ENCODE measurements at places on chromosomes 1 and 21.

GRCh38 chr1:13700521-13701270, 708 bp downstream of the PRDM2 start:
- DNase-seq, result peak; percentile 12

DNA sequence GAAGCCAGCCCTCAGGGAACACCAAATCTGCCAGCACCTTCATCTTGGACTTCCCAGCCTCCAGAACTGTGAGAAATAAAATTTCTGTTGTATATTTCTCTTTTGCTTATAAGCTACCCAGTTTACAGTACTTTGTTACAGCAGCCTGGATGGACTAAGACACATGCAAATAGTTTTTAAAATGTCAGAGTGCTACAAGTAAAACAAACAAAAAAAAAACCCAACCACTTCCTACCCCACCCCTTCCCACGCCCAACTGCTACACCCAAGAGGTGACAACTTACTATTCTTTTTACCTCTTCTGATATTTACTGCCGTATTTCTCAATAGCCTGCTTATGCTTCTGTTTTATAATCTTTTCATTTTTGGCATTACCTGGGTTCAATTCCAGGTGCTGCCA, 8.6 kb upstream of the SPSB1 start:
- no peak for DNase-seq

DNA sequence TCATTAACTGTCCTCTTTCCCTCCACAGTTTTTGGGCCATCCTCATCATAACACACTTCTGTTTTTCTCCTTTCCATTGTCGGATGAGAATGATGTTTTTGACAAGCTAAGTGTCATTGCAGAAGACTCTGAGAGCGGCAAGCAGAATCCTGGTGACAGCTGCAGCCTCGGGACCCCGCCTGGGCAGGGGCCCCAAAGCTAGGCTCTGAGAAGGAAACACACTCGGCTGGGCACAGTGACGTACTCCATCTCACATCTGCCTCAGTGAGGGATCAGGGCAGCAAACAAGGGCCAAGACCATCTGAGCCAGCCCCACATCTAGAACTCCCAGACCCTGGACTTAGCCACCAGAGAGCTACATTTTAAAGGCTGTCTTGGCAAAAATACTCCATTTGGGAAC, 28.6 kb upstream of the IFNAR1 start:
- no peak for DNase-seq

DNA sequence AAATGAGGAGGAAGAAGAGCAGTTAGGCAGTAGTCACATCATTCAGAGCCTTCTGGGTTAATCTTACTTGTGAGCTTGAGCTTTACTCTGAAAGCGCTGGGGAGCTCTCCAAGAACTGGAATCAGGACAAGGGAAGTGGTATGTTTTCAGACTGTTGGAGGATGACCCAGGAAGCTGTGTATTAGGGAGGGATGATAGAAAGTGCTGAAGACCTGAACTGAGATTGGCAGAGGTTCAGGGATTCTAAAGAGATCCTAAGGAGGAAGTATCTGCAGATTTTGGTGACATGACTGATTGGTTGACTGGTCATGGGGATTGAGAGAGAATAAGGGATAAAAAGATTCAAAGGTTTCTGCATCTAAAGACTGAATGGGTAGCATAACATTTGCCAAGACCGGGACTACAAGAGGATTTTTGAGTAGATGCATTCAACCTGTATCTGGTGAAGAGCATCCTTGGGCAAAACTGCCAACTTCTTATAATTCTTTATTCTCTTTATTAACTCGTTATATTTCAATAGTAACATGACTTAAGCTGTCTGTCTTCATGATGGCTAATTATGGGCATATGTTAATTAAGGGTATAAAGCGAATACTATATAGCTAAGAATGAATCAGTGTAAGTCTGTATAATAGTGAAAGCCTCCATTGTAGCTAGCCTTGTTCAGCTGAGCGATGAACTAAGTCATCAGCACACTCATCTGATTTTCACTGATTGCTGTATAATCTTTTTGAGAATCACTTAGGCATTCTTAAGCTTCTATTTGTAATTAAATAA, 41.8 kb downstream of the XCL1 start:
- no peak for DNase-seq

- no peak for DNase-seq
Observed at GRCh38 chr1:39109644-39110043, 83.5 kb downstream of the NDUFS5 start.

GRCh38 chr1:112332176-112333150, 63.6 kb upstream of the CTTNBP2NL start:
- no peak for DNase-seq

- no peak for DNase-seq
Observed at GRCh38 chr1:22805672-22806038, 95.0 kb downstream of the EPHB2 start.

- no peak for DNase-seq
Observed at GRCh38 chr1:25554886-25555752, 11.7 kb downstream of the LDLRAP1 start.

- DNase-seq, result no peak
Observed at GRCh38 chr1:84769636-84770035, 79.4 kb upstream of the SSX2IP start.

DNA sequence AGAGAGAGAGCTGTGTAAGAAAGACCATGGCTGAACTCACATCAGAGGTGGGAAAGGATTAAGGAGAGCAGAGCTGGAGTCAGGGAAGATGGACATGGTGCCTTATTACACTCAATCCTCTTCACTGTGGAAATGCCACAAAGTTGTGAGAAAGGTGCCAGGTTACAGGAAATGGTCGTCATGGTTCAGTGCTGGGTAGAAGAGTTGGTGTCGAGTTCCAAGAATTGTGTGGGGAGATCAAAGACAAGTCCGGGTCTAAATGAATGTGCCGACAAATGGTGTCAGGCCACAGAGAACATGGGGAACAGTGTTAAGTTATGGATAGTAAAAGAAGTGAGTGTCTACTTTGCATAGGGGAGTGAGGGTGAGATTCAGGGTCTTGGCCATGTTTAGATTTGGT, 40.9 kb downstream of the LAMC2 start:
- no peak for DNase-seq

- DNase-seq, result no peak
Observed at GRCh38 chr1:48785869-48786268, 9.2 kb upstream of the BEND5 start.

- DNase-seq, result no peak
Observed at GRCh38 chr1:162366149-162366548, 10.5 kb downstream of the SPATA46 start.

GRCh38 chr1:246091477-246091876, 415.6 kb downstream of the SMYD3 start:
- DNase-seq, result no peak

DNA sequence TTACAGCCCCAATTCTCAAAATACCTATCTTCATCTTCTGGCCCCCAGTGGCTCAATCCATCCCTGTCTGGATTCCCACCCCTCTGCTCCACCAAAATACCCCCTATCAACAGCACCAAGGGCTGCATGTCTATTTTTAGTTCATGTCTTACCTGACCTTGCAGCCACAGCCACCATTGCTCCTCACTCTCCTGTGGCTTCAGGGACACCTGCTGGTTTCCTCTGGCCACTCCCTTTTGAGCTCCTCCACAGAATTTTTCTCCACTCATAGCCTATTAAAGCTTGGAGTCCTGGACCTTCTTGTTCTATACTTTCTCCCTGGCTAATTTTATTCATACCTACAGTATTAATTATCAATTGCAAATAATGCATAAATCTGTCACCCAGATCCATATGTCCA, 125.3 kb upstream of the NGF start:
- DNase-seq, result no peak

DNA sequence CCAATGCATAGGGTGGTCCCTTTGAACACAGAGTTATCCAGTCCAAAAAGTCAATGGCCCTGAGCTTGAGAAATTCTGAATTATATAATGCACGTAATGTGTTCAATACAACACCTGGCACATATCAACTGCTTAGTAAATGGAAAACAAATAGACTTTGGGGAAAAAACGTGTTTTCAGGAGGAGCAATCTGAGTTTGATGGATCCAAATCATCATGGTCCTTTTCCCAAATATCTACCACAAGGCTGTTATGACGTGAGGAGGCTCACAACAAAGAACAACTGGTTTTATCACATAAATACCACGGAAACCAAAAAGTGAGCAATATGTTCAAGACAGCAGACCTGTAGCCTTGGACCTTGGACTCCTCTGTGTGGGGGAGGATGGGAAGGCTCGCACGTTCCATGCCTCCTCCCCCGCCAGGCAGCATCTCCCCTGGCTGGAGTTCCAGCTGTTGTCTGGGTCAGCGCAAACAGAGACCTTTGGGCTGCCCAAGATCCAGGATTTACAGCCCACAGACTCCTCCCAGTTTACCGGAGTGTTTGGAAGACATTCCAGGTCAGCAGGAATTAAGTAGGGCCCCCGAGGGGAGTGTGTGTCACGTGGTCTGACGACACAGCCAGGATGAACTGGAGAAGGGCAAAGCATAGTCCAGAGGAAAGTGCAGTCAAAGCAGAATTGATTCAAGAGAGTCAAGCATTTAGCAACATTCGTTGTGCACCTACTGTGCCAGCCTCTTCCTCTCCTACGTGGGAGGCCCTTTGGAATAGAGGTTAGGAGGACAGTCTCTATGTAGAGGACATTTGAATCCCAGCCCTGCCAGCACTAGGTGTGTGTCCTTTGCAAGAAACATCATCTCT, 32.2 kb upstream of the MED18 start:
- DNase-seq, result no peak

- DNase-seq, result no peak
Observed at GRCh38 chr1:158078569-158079080, 85.2 kb downstream of the KIRREL1 start.

DNA sequence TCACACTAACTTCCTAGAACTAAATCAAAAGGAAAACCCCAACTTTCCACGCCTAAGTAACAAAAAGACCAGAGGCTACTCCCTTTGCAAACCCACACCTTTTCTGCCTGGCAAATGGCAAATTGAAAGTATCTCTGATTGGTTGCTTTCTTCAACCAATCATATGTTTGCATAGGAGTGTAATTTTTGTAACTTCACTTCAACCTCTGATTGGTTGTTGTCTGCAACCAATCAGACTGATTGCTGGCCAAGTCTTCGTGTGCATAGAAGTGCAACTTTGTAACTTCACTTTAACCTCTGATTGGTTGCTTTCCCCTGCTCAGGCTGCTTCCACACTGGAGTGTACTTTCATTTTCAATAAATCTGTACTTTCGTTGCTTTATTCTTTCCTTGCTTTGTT, 36.9 kb upstream of the PADI2 start:
- DNase-seq, result no peak

- DNase-seq, result no peak
Observed at GRCh38 chr1:198399452-198399851, 141.0 kb downstream of the ATP6V1G3 start.

DNA sequence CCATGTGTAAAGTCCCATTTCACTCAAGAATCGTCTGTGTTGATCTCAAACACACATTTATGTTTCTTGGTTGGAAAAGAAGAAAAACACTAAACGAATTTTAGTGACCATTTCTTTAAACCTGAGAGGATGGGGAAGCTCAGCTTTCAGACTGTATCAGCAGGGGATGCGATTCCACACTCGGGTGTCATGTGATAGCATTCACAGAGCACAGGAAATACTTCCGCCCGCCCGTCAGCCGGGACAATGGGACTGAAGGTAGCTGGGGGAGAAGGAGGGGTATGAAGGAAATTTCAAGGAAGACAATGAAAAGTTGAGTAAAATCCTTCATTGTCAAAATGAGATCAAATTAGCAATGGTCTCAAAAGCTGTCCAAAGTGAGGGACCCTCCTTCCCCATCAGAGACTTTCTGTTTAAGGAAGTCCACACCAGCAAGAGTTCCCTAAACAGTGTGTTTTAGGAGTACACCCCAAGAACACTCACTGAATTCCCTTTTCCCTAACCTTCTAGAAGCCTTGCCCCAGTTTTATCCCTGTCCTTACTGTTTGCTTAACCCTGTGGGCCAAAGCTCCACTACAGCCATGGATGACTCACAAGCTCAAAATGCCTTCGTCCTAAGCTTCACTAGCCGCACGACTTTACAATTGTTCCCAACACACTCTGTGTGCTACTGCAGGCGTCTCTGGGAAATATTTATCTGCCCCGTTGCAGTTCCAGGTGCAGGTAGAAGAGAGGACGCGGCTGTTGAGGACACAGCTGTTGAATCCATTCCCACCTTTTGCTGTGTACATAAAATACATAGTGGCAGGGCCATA, 51.4 kb upstream of the SIM2 start:
- no peak for DNase-seq

- DNase-seq, result no peak
Observed at GRCh38 chr1:14535619-14536355, 62.7 kb upstream of the KAZN start.

GRCh38 chr1:40664167-40664537, 1.3 kb downstream of the RIMS3 start:
- no peak for DNase-seq

DNA sequence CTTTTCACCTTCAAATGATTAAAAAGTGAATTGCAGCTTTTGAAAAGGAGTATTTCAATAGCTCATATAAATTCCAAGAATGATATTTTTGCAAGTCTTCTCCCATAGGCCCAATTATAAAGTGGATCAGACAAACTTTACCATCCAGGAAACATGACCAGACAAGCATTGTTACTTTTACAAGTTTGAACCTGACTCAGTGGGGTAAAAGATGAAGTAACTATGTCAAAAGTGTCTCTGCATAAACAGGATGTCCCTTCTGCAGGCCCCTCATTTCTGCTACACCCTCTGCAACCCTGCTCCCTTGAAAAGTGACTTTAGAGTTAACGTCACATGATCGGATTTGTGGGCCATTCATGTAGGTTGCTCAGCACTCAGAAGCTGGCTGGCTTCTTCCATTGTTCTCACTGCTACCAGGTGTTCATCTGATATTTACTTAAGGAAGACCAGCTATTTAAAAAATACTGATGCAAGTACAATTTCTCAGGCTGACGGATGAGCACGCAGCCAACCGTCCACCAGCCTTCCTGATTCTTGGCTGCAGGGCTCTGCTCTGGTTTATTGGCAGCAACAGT, 32.3 kb downstream of the URB1 start:
- no peak for DNase-seq

DNA sequence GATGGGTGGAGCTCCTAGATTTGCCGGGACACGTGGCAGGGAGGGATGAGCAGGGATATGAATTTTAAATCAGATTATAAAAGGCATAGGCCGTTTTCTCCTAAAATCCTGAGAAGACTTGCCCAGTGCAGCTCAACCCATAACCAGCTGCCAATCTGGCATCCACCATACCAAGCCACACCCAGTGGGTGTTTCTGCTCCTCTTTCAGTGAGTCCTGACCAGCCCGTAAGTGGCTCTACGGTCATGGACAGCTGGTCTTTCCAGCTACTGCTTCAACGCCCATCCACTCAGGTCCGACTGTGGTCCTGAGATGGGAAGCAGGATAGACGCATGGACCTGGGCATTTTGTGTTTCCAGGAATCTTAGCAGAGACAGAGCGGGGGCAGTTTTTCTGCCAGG, 107.2 kb downstream of the LAMC2 start:
- DNase-seq, result no peak
